Hematopoietic multipotent progenitor cell (in vitro differentiated cells): ENCODE measurements at places on chromosomes 16 and 17. TPM values are rescaled to one million over a fixed set of nuclear protein-coding genes. Genes with fewer than 3 reads are reported as not detected.

GRCh38 chr16:85633888-85634287, 20.8 kb downstream of the GSE1 start:
- DNase-seq = no peak

The TSPOAP1 gene
- 16.7 TPM for total RNA-seq

- no peak for DNase-seq
These were observed 85.5 kb upstream of the DOC2B start for GRCh38 chr17:266701-267667.

DNA sequence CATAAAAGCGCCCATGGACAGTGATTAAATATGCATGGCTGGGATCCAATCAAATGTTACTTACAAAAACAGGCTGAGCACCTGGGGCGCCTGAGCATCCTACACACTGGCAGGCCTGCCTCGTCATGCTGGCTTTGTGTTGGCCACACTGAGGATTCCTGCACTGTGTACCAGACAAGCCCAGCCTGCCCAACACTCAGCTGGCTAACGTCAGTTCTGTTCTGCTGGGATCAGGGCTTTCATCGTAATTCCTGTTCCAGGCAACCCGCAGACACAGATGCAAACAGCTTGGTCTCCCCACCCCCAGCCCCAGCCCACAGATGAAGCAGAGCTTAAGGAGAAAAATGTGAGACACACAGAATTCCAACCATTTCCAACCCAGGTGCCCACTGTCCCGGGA, 30.7 kb downstream of the PIMREG start:
- no peak for DNase-seq

DNA sequence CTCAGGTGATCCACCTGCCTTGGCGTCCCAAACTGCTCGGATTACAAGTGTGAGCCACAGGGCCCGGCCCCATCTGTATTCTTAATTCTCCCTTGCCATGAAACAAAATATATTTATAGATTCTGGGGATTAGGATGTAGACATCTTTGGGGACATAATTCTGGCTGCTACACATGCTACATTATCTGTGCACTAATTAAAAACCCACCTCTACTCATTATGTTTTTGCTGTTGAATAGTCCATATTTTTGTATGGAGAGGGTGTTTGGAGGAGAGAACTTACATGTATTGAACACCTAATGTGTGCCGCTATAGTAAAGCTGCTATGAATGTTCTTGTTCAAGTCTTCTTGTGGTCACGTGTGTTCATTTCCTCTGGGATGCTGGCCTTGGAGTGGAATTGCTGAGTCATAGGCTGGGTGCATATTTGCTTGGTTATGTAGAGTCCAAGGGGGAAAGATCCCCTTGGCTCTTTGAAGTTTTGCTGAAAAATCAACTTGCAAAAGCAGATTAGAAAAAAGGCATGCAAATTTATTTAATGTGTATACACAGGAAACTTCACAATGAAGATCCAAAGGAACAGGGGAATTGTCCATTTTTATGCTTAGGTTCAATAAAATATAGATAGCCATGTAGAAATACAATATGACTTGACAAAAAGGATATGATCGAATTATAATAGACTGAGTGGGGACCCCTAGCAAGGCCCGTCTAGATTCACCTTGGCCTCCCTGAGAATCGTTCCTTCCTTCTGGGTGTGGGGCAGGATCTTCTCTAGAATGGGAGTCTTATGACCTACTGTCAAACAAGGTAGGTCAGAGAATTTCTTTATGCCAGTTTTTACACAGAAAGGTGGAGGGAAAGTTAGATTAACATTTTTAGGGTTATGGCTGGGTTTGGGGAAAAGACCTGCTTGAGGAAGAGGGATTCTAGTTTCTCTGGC, 42.1 kb upstream of the GPRC5B start:
- DNase-seq = no peak

GRCh38 chr16:19130852-19131824, 17.4 kb downstream of the ITPRIPL2 start:
- DNase-seq = peak; percentile 45

DNA sequence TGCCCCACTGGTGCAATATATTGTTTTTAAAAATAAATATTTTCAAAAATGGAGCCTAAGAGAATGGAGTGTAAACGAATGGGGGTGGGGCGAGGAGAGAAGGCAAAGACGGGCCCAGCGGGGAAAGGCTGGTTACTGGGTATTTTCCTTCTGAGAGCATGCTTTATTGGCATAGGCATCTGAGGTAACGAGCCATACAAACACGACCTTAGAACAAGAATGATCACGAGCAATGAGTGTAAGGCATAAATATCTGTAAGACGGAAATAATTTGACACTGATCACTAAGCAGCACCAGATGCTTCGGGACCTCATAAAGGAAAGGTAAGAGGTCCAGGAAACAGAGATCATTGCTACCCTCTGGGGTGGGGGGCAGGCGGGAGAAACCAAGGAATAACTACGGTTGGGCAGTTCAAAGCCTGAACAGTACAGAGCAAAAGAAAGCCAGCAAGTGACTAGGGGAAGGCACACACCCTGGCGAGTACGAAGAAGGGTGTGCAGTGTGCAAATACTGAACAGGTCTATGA, 959 bp downstream of the SSH2 start:
- DNase-seq = peak; percentile 36

DNA sequence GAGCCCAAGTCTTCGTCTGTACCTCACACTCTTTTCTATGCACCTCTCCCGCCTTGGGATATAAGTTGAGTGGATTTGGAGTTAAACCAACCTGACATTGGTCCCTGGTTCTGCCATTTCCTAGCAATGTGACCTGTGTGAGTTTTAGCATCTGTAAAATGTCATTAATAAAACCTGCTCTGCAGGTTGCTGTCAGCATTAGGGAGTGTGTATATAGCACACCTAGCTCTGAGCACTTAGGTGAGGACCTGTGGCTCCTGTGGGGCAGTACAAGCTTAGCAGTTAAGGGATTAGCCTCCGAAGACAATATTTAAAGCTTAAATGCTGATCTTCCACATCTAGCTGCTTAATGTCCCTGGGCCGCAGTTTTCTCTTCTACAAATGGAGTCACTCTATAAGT, 248.0 kb downstream of the TMEM114 start:
- DNase-seq = no peak

GRCh38 chr17:47821031-47821423, 567 bp downstream of the OSBPL7 start:
- no peak for DNase-seq

The HS3ST6 gene
- total RNA-seq = not detected

DNA sequence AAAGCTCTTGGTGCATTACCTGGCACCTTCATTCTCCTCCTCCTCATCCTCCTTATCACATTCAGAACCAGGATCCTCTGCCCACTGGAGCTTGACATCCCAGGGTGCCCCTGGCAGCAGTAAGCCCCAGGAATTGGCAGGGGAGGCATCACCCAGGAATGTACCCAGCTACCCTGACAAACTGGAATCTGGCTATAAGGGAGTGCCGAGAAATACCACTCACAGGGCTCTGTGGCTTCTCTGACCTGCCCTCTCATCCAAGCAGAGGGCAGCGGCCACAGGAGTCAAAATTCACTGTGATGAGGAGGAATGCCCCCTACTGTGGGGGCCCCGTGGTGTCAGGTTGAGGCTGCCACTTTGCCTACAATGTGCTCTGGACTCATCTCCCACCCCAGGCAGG, 19.6 kb downstream of the MPP3 start:
- DNase-seq = no peak

The FASN gene
- 80.8 TPM for total RNA-seq

DNA sequence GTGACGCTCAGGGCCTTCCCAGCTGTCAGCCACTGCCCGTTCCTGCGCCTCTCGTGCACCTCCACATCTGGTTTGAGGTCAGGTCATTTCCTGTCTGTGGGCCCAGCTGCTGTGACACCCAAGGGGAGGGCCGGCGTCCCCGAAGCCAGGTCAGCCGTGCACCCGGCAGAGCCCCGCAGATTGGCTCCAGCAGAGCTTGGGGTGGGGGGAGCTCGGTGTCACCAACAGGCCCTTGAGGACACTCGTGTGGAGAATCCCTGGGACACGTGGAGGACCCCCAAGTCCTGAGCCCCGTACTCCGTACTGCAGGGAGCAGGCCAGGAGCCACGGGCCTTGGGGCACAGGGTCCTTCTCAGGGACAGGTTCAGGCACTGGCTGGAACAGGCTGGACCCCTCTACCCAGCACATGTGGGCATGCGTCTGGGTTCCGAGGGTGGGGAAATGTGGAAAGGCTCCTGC, 4.8 kb downstream of the SPATA2L start:
- DNase-seq = peak; percentile 70

DNA sequence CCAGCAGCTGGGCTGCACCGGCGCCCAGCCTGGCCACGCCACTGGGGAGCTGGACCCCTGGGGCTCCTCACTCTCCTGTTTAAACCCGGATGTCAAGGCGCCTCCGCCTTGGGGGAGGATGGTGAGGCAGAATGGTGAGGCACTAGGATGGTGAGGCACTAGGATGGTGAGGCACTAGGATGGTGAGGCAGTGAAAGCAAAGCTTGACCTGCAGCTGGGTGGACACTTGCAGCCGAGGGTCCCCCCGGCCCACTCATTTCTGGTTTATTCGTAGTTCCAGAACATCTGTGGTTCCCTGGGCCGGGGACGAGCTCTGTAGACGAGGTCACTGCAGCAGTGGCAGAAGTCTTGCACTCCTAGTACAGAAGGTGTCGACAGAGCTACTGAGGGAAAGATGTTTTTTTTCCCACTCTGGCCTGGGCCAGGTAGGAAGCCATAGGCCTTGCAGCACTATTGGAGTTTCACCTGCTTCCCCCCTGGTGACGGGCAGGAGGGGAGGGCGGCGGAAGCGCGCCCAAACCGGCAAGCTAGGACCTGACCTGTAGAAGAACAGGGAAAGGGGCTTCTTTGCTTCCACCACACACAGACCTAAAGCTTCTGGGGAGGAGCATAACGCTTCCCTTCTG, 1.1 kb upstream of the HNF1B start:
- DNase-seq = no peak

GRCh38 chr16:19833176-19833575, 51.5 kb downstream of the GPRC5B start:
- no peak for DNase-seq

DNA sequence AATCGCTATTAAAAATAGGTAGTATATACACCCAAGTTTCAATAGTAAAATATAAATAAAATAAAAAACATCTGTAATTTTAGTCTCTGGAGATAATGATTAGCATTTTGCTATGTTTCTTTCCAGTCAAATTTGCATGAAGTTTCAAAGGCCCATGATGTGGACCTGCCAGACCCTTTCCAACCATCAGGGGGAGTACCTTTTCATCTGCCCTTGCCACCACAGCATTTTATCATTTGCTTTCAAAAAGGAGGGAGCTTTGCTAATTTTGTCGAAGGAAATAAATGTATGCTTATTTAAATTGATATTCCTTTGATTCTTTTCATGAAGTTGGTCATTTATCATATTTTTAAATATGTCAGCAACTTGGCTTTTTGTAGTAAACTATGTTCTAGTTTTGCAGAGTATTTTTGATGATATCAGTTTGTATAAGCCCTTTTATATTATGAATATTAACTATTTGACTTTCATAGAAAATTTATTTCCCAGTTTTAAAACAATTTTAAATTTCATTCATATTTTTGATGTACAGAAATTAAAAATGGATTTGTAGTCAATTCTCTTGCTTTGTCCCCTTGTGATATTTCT, 115.2 kb upstream of the NETO2 start:
- DNase-seq = no peak

The NAGS gene
- under 0.01 TPM for total RNA-seq

The DDX42 gene
- total RNA-seq = 38.0 TPM

DNA sequence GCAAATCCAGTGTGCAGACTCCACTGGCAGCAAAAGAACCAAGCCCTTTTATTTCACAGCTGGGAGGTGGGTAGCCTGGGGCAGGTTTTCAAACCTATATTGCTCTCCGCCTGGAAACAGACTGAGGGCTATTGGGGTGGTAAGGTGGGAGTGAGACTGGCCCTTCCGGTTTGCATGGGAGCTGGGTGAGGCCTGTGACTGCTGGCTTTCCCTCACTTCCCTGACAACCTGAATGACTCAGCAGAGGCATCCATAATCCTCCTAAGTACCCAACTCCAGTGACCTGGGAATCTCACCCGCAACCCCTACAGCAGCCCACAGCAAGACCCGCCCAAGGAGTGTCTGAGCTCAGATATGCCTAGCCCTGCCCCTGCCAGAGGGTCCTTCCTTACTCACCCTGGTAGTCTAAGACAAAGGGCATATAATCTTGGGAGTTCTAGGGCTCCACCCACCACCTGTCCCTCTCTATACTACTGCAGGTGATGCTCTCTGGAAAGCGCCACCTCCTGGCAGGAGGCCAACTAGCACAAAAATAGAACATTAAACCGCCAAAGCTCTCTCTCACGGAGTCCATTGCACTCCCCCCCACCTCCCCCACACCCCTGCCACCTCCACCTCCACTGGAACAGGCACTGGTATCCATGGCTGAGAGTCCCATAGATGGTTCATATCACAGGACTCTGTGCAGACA, 602.0 kb upstream of the C16orf82 start:
- DNase-seq = no peak

DNA sequence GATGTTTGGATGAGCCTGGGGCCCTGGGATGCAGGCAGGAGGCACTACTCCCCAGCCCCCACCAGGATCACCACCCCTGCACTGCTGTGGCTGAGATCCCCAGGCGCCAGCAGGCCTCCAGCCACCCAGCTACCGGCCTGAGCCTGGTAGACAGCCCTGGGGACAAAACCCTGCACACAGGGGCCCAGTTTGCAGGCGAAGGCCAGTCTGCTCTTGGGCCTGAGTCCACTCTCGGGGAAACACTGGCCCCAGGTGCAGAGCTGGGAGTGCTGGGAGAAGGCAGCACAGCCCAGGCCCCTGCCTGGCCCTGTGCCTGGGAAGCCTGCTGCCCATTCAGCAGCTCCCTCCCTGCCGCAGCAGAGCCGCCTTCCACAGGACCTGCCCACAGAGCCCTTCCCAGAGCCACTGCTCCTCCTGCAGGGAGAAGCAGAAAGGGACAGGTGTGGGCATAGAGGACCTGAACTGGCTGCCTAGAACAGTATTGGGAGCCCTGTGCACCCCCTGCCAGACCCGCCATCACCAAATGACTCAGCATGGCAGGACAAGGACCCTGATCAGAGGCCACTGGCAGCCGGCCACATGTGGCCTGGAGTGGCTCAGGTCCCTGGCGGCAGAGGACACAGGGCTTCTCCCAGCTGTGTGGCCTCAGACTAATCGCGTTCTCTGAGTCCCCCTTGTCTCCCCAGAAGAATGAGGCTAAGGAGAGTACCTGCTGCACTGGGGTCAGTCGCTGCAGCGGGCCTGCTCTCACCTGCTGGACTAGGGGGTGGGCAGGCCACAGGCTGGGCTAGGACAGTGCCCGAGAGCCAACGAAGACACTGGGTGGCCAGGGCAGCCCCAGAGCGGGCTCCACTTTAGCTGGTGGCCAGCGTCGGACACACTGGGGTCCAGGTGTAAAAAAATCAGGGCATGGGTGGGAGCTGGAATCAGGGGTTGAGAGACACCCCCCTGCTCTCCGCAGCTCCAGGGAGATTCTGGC, 10.7 kb downstream of the MSRB1 start:
- no peak for DNase-seq

- DNase-seq = no peak
These were observed 56.1 kb downstream of the TNRC6C start for GRCh38 chr17:78014646-78015045.

DNA sequence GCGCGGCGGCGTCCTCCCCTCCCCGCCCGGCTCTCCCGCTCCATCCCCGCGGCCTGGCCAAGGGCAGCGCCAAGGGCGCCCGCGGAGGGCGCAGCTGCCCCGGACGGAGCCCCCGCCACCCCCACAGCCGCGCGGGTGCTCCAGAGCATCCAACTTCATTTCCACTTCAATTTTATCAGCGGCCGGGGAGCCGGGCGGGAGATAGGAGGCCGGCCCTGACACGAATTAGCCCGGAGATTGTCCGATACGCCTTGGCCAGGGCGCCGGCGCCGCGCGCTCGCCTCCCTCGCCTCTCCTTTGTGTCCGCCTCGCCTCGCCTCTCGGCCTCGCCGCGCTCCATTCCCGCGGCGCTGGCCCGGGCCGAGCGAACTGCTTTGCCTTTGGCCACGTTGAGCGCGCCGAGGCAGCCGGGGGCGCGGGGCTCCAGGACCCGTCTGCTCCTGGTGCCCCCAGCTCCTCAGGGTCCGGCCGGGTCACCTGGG, 129.1 kb upstream of the LHX1 start:
- no peak for DNase-seq
